ENCODE measurements at places on chromosomes 13 and 19.

DNA sequence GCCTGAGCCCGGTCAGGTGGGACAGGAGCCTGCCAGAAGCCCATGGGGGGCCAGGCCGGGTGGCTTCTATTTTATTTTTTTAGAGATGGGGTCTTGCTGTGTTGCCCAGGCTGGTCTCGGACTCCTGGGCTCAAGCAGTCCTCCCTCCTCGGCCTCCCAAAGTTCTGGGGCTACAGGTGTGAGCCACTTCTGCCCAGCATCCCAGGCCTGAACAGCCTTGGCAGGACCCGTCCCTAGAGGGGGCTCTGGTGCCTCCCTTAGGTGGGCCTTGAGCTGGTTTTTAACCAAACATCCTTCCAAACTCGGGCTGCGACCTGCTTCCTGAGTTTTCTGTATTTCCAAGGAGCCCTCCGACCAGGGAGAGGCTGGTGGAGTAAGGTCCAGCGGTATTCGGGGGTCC, 10.5 kb downstream of the COMP start:
- DNase-seq: no peak

GRCh38 chr13:33256148-33256840, 29.3 kb downstream of the STARD13 start:
- no peak for DNase-seq

DNA sequence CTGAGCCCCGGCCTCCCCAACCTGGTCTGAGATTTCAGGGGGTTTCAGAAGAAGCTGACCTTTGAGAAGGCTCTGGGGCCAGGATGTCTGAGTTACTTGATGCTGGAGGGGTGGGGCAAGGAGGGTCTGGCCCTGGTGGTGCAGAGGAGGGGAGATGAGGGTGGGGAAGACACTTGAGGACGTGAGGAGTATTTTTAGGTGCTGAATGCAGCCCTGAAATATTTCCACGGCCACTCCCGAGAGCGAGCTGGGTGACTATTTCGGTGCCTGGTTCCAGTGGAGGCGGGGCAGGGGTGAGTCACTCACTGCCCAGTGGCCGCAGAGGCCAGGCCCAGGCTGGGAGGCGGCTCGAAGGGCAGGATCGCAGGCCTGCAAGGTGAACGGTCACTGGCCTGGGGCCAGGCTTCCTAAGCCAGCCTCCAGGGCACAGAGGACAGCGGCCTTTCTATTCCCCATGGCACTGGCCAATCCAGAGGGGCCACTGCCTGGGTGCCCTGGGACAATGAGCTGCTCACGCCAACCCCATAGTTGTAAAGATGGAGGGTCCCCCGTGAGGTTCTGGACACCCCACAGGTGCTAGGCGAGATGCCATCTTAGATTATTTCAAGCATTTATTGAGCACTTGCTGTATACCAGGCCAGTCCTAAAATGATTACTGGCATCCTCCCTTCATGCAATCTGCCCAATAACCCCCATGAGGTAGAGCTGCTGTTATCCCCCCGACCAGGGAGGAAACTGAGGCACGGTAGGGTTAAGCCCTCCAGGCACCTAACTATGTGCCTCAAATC, 19.7 kb upstream of the JUND start:
- peak; percentile 52 for DNase-seq

- peak; percentile 16 for DNase-seq
These were observed 1.0 kb upstream of the ZNF529 start for GRCh38 chr19:36573895-36574720.

GRCh38 chr13:51562011-51562671, 22.1 kb upstream of the WDFY2 start:
- no peak for DNase-seq

Data from iPS-NIHi11 (cell line).